ENCODE measurements at places on chromosomes 3 and 15.

DNA sequence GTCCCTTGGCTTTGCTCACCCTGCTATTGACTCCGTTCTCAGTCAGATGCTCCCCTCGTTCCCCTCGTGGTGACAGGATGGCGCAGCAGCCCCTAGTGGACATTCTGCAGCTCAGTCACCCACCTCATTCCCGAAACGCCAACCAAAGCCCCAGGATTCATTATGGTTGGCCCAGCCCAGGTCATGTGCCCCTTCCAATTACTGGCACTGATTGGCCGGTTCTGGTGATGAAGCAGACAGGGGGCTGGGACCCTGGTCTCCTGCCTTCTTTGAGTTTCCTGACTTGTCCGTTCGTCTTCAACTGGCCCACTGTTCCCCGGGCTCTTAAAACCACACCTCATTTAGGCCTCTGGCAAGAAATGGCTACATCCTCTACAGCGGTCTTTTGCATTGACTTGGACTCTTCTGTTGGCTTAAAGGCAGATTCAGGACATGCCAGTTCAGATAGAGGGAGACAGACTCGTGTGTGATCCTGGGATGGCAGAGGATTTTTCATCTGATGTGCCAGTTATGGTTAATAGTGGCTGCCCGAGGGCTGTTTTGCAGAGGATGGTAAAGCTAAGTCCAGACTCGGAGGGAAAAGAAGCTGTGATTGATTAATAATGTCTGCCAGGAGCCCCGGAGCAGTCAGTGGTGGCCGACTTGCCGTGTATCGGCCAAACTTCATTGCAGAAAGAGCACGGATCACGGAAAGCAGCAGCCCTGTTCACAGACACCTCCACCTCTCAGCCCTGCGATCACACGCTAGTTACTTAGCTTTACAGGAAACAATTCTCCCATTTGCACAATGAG, 37.8 kb downstream of the LSM3 start:
- DNase-seq: no peak

GRCh38 chr3:165768680-165769079, 68.5 kb downstream of the BCHE start:
- no peak for DNase-seq

DNA sequence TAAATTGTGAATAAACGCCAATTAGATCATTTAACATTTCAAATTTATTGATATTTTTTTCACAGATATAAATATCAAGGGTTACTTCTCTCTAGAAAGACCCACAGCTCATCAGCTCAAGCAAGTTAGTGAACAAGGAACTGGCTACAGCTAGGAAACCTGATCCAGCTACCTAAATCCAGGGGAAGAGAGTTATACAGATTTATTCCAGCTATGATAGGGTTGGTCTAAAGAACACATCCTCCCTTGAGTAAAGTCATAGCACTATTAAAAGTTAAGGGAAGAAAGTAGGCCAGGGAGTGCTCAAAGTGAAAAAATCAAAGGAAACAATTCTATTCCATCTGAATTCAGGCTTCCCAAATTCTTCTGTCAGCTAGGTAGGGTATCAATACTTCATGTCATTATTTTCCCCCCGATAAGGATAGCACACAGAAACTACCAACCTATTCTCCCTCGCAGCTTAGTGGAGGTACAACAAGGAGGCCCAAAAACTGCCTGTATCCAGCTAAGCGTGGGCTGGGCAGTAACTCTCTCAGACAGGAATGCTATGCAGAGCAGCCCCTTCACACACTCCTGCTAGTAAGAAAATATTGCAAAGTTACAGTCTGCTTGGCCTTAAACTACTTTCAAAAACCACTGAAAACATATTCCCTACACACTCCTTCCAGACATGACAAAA, 44.0 kb downstream of the DCUN1D1 start:
- no peak for DNase-seq

GRCh38 chr3:37221407-37221806, 47.0 kb upstream of the LRRFIP2 start:
- DNase-seq: no peak

GRCh38 chr3:51968883-51969678, 1.8 kb upstream of the PCBP4 start:
- no peak for DNase-seq

- DNase-seq: no peak
Measured at GRCh38 chr15:62128916-62129315, 36.2 kb downstream of the C2CD4B start.

DNA sequence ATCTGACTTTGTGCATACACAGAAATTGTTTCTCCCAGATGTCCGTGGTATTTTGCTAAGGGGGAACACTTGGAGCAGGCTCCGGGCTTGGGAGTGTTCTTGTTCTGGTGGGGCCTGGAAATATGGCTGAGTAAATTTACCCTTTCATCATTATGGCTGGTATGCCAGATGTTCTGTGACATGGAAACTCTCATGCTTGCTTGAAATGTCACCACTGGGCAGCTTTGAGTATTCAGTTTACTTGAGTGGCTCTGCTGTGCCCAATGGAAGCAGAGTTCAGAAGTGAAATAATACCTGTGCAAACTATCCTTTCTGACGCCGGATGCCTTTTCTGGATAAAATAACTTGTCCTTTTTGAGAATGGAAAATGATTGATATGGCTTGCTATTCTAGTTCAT, 283.6 kb upstream of the TPM1 start:
- no peak for DNase-seq

DNA sequence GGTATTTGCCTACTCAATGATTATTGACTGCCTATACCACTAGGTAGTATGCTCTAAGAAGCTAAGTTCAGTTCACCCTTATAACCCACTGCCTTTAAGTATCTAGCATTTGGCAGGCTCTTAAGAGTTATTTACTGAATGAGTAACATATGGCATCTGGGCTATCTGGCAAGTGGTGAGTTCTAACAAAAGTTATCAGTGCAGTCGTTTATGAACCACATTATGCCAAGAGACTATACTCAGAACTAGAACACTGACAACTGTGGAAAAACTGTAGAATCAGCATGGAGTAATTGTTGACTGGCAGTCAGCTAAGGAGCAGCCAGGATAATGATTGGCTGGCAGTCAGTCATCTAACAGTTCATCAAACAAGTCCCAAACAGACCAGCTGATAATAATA, 25.8 kb downstream of the RAF1 start:
- DNase-seq: no peak

- DNase-seq: no peak
Measured at GRCh38 chr15:60648928-60649679, 170.2 kb upstream of the ICE2 start.

GRCh38 chr3:126621627-126622345, 33.1 kb downstream of the TXNRD3 start:
- DNase-seq: no peak

- DNase-seq: no peak
Measured at GRCh38 chr15:43808960-43809678, 8.7 kb downstream of the HYPK start.

- no peak for DNase-seq
Measured at GRCh38 chr3:123561188-123561587, 23.7 kb downstream of the HACD2 start.

DNA sequence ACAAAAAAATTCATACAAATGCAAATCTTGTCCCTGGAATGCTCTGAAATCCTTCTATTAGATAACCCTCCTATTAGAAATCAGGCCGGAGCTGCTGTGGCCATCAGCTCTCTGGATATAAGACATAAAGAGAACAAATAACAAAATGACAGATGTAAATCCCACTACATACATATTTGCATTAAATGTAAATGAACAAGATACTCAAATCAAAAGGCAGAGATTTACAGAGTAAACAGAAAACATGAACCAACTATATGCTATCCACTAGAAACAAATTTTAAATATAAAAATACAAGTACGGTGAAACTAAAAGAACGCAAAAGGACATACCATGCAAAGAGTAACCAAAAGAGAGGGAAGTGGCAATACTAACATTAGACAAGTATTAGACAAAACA, 10.7 kb downstream of the CYFIP1 start:
- DNase-seq: no peak

DNA sequence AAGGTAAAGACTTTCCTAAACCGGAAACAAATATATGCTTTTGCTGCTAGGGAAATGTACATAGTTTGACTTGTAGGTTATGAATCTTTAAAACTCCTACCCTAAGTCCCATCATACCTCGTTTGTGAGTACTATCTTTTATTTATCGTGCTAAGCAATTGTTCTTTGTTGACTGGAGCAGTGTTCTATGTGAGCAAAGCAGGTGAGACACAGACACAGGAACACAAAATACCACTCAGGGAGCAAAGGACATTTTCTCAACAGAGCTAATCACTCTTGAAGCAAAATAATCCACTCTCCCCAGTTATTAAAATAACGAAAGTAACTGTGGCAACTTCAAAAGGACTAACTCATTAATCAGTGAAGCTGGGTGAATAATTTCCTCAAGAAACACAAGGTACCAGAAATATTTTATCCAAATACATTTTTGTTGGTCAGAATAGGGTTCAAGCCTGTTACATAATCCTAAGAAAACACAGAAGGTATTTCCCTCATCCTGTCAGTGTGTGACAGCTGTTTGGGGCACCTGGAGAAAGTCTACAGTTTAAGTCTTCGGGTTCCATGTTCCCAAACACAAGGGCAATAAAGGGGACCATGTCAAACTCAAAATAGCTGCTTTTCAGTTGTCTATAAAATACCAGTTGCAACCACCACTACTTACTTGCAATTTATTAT, 407.7 kb downstream of the FOXP1 start:
- no peak for DNase-seq

- DNase-seq: no peak
Measured at GRCh38 chr3:59680919-59681318, 631.1 kb upstream of the CFAP20DC start.

- no peak for DNase-seq
Measured at GRCh38 chr15:90807786-90808086, 60.7 kb upstream of the FURIN start.

GRCh38 chr15:71003319-71003718, 110.7 kb downstream of the LRRC49 start:
- no peak for DNase-seq

DNA sequence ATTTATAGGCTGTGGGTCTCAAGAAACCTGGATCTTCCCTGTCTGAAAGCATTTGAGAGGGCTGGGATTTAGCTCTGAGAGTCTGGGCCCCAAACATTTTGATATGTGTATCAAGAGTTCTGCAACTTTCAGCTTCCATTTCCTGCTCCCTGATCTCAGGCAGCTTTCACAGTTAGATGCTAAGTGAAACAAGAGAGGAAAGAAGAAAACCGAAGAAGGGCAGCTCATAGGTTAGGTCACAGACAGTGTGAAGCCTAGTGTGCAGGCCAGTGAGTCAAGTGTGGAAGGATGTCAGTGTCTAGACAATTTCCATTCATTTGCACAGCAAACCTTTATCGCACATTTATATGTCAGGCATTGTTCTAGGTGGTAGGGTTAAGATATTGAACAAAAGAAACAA, 173.6 kb upstream of the PROK2 start:
- no peak for DNase-seq

GRCh38 chr3:159627229-159627628, 361.4 kb upstream of the IL12A start:
- DNase-seq: no peak

GRCh38 chr3:40071683-40072238, 237.7 kb upstream of the EIF1B start:
- DNase-seq: no peak

DNA sequence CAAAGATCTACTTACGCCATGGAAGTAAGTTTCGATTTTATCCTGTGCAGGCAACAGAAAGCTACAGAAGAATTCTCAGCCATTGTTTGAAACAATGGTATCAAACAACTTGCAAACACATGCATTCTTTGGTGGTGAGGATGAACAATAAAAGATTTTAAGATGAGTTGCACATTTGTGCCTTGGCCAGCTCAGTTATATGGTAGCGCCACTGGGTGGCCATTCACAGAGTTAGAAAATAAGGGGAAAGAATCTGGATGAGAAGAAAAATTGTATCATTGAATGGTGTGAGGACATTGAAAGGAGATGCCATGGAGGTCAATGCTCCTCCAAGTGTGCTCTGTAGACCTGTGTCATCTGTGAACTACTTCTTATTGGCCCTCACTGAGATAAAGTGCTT, 11.6 kb downstream of the CADPS start:
- DNase-seq: no peak

GRCh38 chr3:17640466-17640865, 102.0 kb downstream of the TBC1D5 start:
- DNase-seq: no peak

- DNase-seq: no peak
Measured at GRCh38 chr15:98903377-98904018, 104.1 kb downstream of the PGPEP1L start.
